ENCODE measurements at places on chromosomes 6 and 20.

DNA sequence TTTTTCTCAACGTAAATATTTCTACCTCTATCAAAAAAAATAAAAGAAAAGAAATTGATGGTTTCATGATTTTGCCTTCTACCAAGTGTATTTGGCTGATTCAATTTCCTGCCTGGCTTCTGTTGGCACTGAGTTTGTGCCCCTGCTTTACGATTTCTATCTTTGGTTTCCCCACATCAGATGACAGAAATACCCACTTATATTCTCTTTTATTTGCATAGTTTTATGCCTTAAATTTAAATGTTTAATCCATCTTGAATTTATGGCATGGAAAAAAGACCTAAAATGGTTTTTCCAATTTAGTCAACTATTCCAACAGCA, 34.3 kb downstream of the RNF24 start:
- DNase-seq = no peak

DNA sequence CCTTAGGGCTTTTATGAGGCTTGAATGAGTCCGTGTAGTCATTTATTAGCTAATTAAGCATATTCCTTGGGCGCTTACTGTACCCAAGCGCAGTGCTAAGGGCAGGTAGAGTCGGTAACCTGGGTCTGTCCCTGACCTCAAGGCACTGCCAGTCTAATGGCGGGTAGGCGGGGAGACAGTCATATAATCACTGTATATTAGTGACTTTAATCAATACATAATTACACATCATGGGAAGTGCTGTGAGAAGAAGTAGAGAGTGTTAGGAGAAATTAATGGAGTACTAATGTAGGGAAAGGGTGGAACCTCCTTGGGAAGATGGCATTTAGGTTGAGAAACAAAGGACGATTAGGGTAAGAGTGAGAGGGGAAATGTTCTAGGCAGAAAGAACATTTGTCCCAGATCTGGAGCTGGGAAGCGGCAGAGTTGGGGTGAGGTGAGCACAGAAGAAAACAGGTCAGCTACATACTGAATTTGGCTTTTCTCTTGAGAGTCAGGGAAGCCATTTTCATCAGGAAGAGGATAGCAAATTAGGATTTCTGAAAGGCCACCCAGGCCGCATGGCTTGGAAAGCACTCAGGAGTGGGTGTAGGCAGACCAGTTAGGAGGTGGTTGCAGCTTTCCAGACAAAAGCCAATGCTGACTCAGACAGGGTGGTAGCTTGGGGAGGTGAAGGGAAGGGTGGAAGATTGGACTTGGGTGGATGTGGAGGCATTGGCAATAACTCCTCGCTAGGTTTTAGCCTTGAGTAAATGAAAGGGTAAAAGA, 954 bp upstream of the BLCAP start:
- DNase-seq = no peak

DNA sequence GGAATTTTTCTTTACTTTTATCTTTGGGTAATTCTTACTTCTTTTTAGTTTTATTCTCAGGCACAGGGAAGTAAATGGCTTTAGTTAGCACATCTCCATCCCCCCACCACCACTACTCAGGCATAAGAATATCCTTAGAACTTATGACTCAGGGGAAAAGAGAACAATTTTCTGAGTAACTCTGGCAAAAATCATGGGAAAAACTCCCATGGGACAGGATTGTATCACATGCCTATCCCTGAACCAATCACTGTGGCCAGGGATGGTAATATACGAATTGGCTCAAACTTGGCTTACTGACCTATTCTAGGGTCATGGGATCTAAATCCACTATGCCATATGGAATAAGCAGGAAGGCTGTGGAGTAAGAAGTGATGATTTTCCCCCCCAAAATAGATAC, 339.1 kb downstream of the BTBD3 start:
- DNase-seq = no peak

DNA sequence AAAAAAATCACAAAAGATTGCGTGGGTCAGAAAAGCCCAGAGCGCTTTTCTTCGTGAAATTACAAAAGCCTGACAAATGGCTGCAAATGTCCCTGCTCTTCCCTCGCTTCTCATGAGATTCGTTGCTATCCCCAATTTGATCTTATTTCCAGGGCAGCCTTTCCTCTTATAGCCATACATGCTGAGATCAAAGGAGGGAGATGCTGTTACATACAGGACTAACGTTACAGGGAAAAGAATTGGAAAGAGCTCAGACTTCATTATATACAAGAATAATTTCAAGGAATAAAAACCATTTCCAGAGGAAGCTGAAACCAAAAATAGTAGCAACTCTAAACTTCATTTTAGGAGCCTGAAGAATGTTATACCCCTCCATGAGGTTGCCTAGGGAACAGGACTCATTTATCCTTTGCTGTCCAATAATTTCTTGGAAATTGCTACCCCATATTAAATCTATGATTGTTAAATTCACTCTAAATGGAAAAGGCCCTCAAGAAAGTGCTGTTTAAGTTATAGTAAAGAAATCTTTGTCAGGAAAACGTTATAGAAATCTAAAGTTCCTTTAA, 81.0 kb downstream of the METTL24 start:
- DNase-seq = no peak

DNA sequence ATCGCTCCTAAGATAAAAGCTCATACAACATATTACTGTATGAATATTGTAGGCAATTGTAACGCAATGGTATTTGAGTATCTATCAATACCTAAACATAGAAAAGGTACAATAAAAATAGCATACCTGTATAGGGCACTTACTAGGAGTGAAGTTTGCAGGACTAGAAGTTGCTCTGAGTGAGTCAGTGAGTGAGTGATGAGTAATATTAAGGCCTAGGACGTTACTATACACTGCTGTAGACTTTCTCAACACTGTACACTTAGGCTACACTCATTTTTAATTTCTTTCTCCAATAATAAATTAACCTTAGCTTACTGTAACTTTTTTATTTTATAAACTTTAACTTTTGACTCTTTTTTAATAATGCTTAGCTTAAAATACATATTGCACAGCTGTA, 546.9 kb downstream of the HACE1 start:
- DNase-seq = no peak

GRCh38 chr20:59147586-59147985, 16.0 kb upstream of the ZNF831 start:
- no peak for DNase-seq

- DNase-seq = no peak
Observed at GRCh38 chr20:63624486-63624885, 2.4 kb downstream of the GMEB2 start.

- no peak for DNase-seq
Observed at GRCh38 chr6:104954190-104954797, 2.6 kb upstream of the LIN28B start.

DNA sequence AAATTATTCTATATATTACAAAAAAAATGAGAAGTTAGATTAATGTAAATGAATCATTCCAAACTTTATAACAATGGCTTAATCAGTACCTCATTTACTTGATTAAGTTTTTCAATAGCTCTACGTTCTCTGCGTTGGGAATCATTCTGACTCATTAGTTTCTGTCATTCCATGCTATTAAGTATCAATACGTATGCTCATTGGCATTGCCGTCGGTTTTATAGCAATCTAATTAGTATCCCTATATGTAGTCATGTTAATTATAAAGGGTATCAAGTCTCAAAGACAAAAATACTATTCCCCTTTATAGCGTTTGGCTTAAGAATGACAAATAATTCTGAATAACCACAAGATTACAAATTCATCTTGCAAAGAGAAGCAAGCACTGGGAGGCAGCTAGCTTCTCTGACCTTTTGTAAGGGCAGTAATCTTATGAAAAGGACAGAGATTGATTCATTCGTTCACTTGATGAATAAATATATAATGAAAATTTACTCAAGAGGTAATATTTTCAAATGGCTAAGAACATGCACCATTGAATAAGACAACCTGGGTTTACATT, 41.8 kb downstream of the OLIG3 start:
- DNase-seq = no peak

- no peak for DNase-seq
Observed at GRCh38 chr6:7433121-7433617, 43.6 kb downstream of the RIOK1 start.

DNA sequence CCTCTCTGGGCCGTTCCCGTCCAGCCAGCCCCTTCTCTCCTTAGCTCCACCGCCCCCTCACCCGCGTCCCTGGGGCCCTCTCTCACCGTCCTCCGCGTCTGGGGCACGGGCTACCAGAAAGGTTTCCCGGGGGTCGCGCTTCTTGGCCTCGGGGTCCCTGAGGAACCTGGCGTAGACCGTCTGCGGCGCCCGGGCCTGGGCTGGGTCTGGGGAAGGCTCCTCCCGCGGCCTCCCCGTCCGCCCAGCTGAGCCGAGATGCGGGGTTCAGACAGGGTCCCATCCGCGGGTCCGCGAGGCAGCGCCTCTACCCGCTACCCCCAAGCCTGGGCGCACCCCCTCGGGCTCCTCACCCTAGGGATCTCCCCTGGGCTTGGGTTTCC, 1.1 kb downstream of the TULP1 start:
- no peak for DNase-seq

- DNase-seq = no peak
Observed at GRCh38 chr6:82208913-82209312, 38.6 kb downstream of the IBTK start.

DNA sequence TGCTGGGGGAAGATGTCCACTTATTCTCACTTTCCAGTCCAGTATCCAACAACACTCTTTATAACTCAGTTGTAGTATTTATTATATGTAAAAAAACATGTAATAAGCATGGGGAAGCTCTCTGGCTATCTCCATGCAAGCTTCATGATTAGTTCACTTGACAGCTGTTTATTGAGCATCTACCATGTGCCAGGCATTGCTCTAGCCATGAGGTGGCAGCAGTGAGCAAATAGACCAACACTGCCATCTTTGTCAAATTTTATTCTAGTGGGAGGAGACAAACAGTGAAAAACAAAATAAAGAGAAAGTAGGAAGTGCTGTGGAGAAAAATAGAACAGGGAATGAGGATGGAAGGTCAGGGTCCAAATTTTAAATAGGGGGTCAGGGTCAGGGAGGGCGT, 131.8 kb downstream of the CFAP61 start:
- DNase-seq = peak; percentile 7

GRCh38 chr6:33297406-33297955, 1.3 kb downstream of the RGL2 start:
- DNase-seq = no peak

DNA sequence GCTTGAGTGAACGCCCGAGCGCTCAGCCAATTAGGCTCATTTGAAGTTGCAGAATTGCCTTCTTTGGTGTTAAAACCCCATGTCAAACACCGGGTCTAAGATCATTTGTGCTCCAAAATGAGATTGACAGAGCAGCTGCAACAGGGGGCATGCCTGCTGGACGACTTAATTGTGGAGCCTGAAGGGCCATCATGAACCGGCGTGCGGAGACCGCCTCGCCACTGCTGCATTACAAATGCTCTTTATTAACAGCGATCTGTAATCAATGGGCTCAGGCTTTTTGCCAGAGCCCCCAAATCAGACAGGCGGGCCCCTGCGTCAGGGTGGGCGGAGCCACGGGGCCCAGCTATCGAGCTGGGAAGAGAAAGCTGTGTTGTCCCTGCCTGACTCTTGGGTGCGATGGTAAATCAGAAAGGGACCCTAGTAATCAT, 183.2 kb downstream of the SIM1 start:
- no peak for DNase-seq

DNA sequence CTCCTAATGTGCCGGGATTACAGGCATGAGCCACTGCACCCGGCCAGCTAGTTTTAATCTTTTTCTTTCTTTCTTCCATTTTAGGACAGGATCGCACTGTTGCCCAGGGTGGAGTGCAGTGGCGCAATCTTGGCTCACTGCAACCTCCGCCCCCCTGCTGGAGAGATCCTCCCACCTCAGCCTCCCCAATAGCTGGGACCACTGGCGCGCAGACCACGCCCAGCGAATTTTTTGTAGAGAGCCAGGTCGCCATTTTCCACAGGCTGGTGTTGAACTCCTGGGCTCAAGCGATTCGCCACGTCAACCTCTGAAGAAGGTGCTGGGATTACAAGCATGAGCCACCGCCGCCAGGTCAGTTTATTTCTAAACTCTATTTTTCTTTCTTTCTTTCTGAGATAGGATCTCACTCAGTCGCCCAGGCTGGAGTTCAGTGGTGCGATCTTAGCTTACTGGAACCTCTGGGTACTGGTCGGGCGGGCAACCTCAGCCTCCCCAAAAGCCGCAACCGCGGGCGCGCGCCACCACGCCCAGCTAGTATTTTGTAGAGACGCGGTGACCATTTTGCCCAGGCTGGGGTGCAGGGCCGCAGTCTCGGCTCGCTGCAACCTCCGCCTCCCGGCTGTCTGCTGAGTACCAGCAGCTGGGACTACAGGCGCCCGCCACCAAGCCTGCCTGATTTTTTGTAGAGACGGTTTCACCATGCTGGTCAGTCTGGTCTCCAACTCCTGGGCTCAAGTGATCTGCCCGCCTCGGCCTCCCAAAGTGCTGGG, 20.0 kb upstream of the LIN28B start:
- no peak for DNase-seq

GRCh38 chr6:10460096-10460495, 45.2 kb upstream of the TFAP2A start:
- no peak for DNase-seq

DNA sequence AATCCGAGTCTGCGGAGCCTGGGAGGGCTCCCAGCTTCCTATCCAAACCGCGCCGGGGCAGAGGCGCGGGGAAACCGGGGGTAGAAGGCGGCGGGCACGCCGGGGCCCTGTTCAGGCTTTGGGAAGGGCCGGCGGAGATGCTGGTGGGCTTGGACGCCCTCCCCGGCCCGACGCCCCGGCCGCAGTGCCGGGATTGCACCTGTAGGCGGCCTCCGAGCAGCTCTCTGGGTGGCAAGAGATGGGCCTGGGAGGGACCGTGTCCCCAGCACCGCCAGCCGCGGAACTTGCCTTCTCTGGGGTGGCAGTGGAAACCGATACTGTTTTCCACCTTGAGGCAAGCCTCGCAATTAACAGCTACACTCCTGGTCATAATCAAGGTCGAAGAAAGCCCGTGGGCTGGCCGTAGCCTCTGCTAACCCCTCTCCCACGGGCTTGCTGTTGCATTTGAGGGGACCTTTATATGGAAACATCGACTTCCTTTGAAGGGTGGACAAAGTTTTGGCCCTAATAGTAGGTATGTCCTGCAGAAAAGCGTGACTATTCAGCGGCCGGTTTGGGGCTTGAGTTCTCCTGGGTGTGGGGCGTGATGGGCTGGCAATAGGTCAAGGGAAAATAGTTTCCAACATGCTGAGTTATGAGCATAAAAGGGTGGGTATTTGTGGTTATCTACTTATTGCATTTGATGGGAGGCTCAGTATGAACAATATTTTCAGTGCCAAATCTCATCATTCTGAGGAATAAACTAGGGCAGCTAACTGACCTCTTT, 1.1 kb upstream of the JAG1 start:
- no peak for DNase-seq

DNA sequence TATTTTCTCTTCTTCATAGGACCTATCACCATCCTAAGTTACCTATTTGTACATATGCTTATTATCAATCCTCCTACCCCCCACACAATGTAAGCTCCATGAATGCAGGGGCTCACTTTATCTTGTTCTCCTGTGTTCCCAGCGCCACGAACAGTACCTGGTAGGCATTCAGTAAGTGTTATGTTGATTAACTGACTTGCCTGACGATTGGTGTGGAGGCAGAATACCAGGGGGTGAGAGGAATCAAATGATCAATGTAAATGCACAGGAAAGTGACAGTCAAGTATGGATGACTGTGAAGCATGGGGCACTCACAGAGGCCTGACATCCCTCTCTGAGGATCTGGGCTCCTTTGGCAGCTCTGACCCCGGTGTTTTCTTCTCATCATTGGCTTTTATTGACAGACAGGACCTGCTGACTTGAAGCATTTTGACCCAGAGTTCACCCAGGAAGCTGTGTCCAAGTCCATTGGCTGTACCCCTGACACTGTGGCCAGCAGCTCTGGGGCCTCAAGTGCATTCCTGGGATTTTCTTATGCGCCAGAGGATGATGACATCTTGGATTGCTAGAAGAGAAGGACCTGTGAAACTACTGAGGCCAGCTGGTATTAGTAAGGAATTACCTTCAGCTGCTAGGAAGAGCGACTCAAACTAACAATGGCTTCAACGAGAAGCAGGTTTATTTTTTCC, 6.1 kb upstream of the IFT52 start:
- DNase-seq = no peak

Measured in activated CD4-positive, alpha-beta T cell treated with anti-CD3 and anti-CD28 coated beads for 24 hours (primary cell).